Femur (tissue), 1 donor: ENCODE measurements at places on chromosomes 4 and X.

DNA sequence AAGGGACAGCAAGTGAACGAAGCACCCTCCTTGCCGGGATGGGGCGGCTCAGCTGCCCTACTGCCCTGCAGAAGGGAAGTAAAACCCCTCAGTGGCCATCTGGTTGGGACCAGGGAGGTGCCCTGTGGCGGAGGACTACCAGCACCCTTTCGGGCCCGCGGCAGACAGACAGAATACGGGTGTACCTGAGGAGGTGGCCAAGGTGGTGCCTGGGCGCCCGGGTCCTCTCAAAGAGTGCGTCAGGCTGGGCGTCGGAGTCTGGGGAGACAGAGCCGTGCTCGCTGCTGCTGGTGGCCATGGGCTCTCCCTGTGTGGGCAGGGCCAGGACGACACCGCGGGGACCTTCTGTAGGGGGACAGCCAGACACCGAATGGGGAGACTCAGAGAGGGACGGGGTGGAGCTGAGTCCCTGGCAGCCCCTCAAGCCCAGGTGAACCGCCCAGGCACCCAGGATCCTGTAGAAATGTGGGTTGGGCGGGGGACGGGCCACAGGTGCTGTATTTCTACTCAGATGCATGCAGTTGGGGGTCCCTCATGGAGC is 29.7 kb downstream of the PDHA1 start:
- DNase-seq, result no peak

- peak; percentile 37 for DNase-seq
Measured at GRCh38 chr4:159757499-159757898, 654.6 kb downstream of the RAPGEF2 start.

DNA sequence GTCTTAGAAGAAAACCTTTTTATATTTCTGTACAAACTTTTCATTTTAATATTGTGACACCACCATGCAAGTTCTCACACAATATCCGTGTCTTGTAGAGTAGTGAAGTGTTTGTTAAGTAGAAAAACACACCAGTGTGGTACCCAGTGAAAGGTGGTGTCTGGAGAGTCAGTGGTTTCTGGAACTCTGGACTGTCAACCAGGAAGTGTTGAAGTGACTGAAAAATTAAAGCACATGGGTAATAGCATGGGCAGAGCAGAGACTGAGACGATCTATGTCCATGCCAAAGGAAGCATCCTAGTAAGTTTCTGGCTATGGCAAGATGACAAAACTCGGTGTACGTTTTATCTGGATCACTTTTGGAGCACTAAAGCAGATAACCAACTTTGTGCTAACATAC is 22.2 kb downstream of the RAB9A start:
- DNase-seq, result no peak

DNA sequence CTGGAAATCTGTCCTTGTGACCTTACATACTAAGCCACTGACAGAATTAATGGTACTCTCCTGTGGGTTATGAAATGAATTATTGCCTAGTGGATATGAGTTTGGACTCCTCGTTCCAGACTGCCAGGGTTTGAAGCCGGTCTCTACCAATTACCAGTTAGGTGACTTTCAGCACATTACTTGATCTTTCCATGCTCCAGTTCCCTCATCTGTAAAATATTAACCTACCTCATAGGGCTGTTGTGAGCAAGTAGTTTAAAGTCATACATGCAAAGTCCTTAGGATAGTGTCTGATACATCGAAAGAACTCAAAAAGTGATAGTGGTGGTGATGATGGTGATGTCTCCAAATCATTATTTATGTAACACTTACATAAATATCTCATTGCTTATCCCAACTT is 373.5 kb upstream of the ARX start:
- no peak for DNase-seq

DNA sequence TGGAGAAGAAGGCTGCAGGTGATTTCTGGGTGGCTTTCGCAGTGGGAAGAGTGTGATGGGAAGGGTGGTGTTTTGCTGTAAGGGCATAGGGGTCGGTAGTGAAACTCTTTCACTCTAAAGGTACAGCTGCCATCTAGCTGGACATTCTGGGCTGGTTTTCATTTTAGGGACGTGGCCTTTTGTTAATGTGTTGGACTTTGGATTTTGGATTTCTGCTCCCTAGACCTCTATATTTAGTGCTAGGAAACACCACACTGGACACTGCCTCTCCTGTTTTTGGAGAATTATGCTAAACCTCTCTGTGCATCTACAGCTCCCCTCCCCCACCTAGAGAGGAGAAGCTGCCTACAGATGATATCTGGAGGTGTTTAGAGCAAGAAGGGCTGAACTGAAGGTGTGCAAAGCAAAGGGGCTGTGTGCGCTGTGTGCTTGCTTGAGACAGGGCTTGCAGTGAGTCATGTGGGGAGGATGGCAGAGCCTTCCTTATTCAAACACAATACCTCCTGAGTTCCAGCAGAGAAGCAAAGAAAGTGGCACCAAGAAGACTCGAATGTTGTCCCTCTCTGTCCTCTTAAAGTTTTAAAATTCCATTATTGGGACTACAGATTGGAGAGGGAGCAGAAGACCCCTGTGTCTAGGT is 47.9 kb downstream of the STARD8 start:
- DNase-seq, result no peak

DNA sequence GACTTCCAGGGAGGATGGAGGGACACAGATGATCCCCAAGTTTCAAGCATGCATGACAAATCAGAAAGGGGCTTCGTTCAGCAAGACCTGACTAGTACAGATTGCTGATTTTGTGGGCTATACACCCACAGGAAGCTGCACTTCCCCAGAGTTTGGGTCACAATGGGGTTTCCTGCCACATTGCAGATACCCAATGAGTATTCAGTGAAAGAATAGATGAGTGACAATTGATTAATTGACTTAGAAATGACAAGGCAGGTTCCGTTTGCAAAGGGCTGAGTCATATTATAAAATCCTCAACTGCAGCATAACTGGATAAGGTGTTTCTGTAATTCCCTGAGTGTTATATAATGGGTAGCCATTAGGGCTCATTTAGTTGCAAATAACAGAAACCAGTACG is 146.6 kb upstream of the TBL1X start:
- no peak for DNase-seq

DNA sequence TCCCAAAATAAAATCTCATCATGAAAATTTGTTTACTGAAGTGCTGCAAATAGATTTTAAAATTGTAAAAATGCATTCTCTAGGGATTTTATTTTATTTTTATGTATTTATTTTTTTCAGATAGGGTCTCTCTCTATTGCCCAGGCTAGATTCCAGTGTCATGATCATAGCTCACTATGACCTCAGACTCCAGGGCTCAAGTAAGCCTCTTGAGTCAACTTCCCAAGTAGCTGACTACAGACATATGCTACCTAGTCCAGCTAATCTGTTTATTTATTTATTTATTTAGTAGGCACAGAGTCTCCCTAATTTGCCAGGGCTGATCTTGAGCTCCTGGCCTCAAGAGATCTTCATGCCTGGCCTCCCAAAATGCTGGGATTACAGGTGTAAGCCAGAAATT is 317.7 kb upstream of the ANXA10 start:
- no peak for DNase-seq

DNA sequence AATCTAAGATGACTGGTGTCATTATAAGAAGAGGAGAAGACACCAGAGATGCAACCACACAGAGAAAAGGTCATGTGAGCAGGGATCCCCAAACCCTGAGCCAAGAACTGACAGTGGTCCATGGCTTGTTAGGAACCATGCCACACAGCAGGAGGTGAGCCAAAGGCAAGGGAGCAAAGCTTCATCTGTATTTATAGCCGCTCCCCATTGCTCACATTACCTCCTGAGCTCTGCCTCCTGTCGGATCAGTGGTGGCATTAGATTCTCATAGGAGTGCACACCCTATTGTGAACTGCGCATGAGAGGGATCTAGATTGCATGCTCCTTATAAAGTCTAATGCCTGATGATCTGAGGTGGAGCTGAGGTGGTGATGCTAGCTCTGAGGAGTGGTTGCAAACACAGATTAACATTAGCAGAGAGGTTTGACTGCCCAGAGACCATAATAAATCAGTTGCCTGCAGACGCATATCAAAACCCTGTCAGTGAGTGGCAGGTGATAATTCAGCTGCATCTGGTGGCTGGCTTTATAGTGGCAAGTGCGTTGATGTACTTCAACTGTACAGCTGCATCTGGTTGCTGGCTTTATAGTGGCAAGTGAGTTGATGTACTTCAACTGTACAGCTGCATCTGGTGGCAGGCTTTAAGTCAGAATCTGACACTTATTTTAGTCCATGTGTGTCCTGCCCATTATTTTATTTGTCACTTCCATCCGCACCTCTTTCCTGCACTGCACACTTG is 19.8 kb upstream of the CXCL2 start:
- DNase-seq, result no peak

DNA sequence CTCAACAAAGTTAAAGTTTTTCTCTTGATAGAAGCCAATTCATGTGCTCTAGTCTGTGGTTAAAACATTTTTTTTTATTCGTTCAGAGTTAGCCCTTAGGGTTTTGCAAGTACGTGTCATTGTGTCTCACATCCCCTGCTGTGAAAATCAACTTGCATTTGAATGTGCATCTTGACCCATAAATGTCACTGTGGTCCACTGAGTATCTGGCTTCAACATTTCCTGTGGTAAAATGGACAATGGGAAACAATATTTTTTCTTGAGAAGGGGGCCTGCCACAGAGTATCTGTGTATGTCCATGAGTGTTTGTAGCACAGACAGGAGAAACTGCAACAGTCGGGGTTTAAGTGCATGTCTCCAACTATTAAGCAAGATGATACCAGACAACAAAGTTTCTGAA is 554.8 kb upstream of the TENM3 start:
- no peak for DNase-seq

- no peak for DNase-seq
Measured at GRCh38 chrX:13742397-13743176, 8.0 kb downstream of the OFD1 start.

GRCh38 chrX:109535578-109535977 is 1.1 kb upstream of the NXT2 start:
- DNase-seq, result no peak

- no peak for DNase-seq
Measured at GRCh38 chrX:120419463-120419862, 49.6 kb downstream of the LAMP2 start.

- no peak for DNase-seq
Measured at GRCh38 chr4:187603093-187604025, 392.2 kb upstream of the ZFP42 start.

GRCh38 chr4:89496851-89497250 is 189.3 kb upstream of the GPRIN3 start:
- DNase-seq, result no peak

GRCh38 chr4:52979020-52979419 is 116.9 kb downstream of the RASL11B start:
- DNase-seq, result no peak

DNA sequence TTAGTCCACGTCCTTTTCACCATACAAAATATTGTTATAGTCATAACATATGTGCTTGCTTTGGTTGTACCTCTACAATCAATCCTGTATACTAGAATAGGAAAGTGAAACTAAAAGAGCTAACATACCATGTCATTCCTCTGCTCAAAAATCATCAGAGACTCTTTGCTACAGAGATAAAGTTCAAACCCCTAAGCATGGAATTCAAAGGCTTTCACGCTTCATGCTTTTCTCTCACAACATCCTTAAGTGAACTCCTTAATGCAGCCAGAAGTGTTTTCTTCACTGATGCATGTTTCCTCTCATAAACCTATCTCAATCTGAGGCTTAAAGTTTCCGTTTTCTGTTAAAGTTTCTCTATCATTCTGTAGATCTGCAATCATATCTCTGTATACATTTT is 744.6 kb upstream of the IGFBP7 start:
- DNase-seq, result no peak

DNA sequence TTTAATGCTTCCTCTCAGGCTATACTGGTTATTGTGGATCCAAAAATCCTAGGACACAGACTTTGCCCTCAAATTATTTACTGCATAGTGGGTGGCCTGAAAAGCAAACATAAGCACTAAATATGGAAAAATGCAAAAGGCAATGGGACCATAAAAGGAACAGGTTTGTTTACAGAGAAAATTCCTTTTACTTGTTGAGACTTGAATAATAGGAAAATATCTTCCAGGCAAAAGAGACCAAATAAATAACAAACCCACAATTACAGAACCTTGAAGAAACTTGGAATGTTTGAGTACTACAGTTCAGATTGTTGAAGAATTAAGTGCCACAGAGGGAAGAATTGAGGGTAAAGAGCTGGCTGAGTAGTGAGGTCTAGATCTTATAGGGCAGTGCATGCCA is 711.0 kb downstream of the C4orf33 start:
- no peak for DNase-seq
